ENCODE measurements at places on chromosomes 3 and 15.

DNA sequence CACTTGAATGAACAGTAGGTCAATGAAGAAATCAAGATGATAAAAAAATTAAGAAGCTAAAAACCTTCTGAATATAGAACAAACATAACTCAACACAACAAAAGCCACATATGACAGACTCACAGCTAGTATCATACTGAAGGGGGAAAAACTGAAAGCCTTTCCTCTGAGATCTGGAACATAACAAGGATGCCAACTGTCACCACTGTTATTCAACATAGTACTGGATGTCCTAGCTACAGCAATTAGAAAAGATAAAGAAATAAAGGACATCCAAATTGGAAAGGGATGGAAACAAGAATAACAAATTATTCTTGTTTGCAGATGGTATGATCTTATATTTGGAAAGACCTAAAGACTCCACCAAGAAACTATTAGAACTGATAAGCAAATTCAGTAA is 60.8 kb downstream of the ILDR1 start:
- DNase-seq: no peak

- no peak for DNase-seq
Measured at GRCh38 chr3:22507709-22508108, 695.4 kb upstream of the UBE2E2 start.

DNA sequence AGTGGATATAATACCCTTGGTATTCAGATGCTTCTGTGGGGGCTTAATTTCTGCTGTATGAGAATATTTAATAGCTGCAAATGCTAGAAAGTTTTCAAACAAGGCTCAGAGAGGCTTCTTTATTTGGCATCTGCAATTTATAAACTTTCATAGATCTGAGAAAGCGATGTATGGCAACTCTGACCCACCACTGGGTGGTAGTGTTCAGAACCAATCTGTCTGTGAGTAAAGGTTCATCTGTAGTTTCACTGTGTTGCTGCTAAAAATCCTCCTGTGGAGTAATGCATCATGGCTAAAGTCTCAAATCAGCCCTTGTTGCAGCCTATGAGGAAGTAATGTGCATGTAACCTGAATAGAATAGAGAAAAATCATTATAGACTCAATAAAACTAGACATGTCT is 47.4 kb downstream of the CLSTN2 start:
- DNase-seq: no peak

- peak; percentile 69 for DNase-seq
Measured at GRCh38 chr3:107753494-107753893, 230.7 kb downstream of the BBX start.

GRCh38 chr3:143333367-143333766 is 213.8 kb downstream of the CHST2 start:
- DNase-seq: no peak

- DNase-seq: no peak
Measured at GRCh38 chr15:66496951-66497501, 536 bp downstream of the SNAPC5 start.

DNA sequence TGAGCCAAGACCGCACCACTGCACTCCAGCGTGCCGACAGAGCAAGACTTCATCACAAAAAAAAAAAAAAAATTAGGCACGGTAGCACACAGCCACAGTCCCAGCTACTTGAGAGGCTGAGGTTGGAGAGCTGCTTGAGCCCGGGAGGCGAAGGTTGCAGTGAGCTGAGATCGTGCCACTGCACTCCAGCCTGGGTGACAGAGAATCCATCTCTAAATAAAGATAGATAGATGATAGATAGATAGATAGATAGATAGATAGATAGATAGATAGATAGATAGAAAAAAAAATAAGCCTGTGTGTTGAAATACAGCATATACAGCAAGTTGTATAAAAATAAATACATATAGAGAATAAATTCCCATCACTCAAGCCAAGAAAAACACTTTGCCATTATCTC is 37.3 kb downstream of the PTH1R start:
- no peak for DNase-seq

GRCh38 chr15:73264881-73265280 is 103.9 kb downstream of the HCN4 start:
- DNase-seq: no peak

DNA sequence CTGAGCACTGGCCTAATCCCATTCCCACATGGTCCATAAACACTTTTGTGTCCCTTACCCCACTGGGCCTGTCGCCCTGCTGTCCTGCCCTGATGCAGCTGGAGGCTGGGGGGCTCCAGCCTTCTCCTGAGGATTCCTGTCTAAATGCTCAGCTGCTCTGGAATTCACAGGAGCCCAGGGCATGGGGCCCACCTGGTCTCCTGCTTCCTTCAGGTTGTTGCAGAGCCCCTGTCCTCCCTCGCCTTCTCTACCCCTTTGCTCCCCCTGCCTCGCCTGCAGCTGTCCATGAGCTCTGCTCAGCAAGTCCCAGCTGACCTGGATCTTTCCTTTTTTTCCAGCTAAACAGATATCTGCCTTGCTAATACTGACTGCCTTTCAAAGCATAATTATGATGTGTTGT is 286.9 kb downstream of the XXYLT1 start:
- DNase-seq: no peak

DNA sequence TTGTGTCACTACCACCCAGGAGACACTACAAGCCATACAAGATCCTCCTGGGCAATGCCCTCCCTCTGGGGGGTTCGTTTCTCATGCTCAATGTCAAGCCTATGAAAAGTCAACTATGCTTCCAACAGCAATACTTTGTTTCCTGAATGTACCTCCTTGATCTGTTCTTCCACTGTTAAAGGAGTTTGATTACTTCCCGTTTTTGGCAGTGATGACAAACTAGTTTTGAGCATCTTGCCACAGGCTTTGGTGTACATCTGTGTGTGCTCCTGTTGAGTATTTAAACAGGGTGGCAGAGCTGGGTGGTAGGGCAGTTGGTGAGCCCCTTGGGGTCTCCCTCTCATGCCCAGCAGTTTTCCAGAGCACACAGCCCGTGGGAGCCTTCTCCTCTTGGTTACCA is 81.4 kb downstream of the IL12A start:
- DNase-seq: no peak

DNA sequence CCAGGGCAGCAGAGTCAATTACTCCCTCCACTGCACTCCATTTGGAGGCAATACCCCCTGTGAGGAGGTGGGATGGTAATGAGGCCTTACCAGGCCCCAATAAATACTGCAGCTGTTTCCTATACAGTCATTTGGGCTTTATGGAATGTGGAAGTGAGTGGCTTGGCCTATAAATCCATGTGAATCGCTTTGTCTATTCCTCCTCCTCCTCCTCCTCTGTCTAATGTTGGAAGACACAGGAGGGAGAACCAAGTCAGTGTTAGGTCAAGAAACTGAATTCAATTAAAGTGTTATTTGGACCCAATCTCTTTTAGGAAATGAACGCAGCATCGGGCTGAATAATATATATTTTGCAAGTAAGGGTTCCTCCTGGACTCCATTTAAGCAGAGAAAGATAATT is 17.3 kb upstream of the SRGAP3 start:
- no peak for DNase-seq

- no peak for DNase-seq
Measured at GRCh38 chr15:98853617-98854420, 153.8 kb downstream of the PGPEP1L start.

- DNase-seq: no peak
Measured at GRCh38 chr15:31335989-31336592, 9.5 kb downstream of the KLF13 start.

GRCh38 chr15:67084561-67084960 is 19.2 kb downstream of the SMAD3 start:
- DNase-seq: no peak

GRCh38 chr3:100992231-100993012 is 799 bp downstream of the ABI3BP start:
- DNase-seq: no peak

GRCh38 chr15:60553163-60553562 is 74.2 kb upstream of the ICE2 start:
- no peak for DNase-seq

- DNase-seq: no peak
Measured at GRCh38 chr3:142210144-142210543, 15.2 kb downstream of the GK5 start.

- no peak for DNase-seq
Measured at GRCh38 chr15:78077053-78077870, at the start of gene TBC1D2B. Gene TBC1D2B (minus strand): TSS chr15:78077711. CDS start chr15:78077652, 59 bp downstream.

DNA sequence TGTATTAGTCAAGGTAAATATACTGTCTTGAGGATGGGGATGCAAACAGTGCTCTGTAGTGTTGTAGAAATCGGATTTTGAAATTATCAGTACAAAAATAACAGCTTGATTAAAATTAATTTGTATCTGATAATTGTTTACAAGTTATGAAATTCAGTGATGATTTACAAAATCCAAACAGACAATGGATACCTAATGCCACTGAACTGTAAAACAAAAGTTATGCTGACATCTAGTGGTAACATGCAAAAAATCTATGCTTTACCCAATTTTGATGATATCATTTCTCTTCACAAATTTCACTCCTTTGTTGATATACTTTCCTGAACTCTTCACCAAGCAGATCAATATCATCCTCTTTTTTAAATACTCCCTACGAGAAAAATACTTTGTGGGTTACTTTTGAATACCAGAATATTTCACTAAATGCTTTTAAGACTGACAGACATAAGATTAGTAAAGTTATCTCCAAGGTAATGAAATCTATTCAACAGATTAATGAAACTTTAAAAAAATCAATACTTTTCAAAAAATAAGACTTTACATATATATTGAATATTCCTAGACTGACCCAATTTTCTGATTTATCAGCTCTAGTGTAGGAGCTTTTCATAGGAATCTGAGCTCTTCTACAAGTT is 36.0 kb downstream of the MNS1 start:
- DNase-seq: peak; percentile 35

DNA sequence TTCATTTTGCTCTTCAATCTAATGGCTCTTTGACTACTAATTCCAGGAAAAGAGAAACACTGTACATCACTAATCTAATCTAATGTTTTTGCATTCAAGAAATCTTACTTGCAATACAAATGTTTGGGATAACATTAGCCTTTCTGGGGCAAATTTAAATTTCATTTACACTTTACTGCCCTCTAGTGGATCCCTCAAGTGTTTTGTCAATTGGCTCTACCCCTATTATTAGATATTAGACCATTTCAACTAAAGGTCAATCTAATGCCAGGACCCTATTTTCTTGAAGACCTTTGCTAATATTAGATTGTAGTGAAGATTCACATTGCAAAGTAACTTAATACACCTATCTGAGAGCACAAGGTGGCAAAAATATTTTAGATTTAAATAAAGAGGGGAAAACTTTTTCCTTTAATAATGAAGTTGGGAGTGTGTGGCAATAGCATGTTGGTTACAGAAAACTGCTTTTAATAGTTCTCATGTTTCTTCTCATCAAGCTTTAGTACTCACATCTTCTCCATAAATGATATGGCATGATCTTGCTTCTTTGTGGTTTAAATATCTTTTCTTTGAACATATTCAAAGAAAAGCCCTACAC is 5.0 kb downstream of the C2CD4A start:
- no peak for DNase-seq

GRCh38 chr15:78364233-78364632 is 24.1 kb downstream of the CRABP1 start:
- DNase-seq: no peak

DNA sequence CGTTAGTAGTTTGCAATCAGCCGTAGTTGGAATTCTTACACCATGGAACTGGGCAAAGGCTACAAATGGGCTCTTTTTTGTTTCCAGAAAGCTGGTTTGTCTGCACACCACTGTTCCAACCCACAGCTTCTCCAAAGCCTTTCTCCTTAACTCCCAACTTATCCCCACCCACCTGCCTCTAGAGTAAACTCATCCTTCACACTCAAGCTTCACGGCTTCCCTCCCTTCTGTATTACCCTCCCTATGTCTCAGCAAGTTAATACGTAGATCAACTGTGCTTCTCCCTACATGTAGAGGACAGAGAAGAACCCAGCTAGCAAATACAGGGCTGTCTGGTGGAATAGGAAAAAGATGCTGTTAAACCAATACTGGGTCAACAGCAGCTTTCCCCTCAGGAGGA is 363.0 kb upstream of the IL12A start:
- no peak for DNase-seq

DNA sequence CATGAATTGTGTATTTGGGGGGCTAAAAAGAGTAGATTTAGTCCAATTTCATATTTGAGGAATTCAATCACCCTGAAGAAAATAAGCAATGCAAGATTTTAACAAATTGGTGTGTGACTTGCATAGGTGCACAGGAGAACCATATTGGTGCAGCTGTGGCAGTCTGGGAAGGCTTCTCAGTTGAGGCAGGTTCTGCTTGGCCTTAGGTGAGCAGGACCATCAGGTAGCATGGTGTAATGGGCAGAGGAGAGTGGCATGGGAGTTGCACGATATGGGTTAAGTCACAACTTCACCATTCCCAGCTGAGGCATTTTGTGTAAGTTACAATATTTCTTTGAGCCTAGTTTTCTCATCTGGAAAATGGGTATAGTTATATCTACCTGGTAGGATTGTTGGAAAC is 10.5 kb downstream of the EBLN2 start:
- DNase-seq: no peak

GRCh38 chr3:106058475-106058874 is 189.7 kb upstream of the CBLB start:
- DNase-seq: no peak

- DNase-seq: no peak
Measured at GRCh38 chr3:194866236-194866635, 180.6 kb downstream of the FAM43A start.

GRCh38 chr15:26929588-26929987 is 41.4 kb upstream of the GABRG3 start:
- DNase-seq: no peak

DNA sequence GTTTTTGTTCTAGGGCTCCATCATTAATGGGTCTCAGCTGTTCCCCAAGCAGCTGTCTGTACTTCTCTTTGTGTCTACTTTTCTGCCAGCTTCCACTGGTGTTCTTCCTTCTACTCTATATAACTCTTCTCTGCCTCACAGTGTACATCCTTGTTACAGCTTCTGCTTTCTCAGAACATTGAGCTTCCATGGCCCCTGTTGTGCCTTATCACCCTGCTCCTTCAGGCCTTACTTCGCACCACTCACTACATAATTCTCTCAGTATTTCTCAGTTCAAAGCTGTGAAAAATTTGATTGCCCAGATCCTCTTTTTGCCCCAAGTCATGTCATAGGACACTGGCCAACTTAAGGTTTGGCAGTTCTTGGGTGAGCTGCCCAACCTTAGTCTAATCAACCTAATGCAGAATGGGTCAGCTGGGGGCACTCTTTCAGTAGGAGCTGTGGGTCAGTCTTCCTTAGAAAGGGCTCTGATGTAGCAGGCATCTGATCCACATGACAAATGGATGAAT is 28.9 kb downstream of the CSTA start:
- DNase-seq: no peak

DNA sequence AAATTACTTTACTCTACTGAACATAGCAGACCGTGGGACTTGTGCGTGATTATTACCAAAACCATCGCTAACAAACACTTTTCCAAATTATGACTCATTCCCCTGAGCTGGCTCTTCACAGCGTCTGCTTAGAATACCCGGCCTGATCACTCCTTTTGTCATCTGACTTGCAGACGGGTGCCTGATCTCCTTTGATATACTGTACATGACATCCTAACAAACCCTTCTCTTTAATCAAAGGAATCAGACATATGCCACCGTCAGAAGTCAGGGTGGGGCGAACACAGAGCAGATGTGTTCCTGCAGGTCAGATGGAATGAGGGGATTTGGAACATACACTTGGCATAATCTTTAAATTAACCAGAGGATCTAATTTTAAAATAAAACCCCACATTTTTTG is 48.5 kb upstream of the SH3GL3 start:
- no peak for DNase-seq

- DNase-seq: no peak
Measured at GRCh38 chr3:8945890-8946600, 17.2 kb downstream of the RAD18 start.

Measured in NCI-H1436 treated with DMSO at 0.1 percent for 48 hours (cell line).